ENCODE measurements at places on chromosomes 16 and 17. TPM values are rescaled to one million over a fixed set of nuclear protein-coding genes. Genes with fewer than 3 reads are reported as not detected.
A peak's percentile ranks its signal among the peaks of the same experiment; 100 is the strongest.

DNA sequence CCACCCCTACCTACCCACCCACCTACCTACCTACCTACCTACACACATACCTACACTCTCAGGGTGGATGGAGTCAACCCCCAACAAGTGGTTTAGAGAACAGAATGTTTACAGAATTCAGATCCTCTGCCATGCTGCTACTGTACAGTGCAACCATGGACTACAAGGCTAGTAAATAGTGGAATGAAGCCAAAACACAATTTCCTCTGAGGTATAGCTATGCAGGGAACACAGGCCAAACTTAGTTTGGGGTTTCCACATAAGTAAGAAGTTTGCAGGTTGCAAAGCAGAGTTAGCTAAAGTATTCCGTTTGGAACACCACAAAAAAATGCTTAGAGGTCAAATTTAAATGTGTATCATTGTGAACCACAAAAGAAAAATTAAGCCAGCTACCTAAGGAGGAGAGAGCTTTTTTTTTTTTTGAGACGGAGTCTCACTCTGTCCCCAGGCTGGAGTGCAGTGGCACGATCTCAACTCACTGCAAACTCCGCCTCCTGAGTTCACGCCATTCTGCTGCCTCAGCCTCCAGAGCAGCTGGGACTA is 2.7 kb upstream of the AP1G1 start:
- no peak for DNase-seq

- DNase-seq: no peak
These were observed 41.8 kb downstream of the IL4R start for GRCh38 chr16:27355610-27356009.

DNA sequence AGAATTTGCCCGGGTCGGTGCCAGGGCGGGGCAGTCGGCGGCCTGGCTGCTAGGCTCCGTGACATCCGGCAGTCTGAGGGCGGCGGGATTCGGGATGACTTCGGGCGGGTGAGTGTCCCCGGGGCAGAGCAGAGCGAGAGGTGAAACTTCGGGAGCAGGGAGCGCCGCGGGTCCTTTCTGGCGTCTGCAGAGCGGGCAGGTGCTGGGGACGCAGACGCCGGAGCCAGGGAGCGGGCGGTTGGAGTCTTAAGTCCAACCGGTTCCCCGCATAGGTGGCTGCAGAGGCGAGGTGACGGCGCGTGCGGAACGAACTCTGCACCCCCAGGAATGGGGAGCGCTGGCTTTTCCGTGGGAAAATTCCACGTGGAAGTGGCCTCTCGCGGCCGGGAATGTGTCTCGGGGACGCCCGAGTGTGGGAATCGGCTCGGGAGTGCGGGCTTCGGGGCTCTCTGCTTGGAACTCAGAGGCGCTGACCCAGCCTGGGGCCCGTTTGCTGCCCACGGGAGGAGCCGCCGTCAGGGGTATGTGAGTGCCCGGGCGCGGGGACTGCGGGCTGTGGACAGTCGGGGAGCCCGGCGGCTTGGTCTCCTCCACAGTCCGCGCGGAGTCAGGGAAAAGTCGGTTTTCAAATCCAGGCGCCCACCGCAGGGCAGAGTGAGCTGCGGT is at the start of gene B4GALNT2:
B4GALNT2 (plus strand) TSS at position 71 of the 666 bp plus-strand sequence; CDS start at position 95, 24 bp downstream.
- no peak for DNase-seq

DNA sequence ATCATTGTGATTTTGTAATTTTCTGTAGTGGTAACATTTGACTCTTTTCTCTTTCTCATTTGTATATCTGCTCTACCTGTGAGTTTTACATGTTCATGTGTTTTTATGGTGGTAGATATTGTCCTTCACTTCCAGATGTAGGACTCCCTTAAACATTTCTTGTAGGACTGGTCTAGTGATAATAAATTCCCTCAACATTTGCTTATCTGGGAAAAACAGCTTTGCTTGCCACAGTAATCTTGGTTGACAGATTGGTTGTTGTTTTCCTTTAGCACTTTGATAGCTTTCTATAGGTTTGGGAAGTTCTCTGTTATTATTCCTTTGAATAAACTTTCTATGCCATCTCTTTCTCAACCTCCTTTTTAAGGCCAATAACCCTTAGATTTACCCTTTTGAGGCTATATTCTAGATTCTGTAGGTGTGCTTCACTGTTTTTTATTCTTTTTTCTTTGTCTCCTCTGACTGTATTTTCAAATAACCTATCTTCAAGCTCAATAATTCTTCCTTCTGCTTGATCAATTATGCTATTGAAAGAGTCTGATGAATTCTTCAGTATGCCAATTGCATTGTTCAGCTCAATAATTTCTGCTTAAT is 32.1 kb upstream of the GINS3 start:
- no peak for DNase-seq

DNA sequence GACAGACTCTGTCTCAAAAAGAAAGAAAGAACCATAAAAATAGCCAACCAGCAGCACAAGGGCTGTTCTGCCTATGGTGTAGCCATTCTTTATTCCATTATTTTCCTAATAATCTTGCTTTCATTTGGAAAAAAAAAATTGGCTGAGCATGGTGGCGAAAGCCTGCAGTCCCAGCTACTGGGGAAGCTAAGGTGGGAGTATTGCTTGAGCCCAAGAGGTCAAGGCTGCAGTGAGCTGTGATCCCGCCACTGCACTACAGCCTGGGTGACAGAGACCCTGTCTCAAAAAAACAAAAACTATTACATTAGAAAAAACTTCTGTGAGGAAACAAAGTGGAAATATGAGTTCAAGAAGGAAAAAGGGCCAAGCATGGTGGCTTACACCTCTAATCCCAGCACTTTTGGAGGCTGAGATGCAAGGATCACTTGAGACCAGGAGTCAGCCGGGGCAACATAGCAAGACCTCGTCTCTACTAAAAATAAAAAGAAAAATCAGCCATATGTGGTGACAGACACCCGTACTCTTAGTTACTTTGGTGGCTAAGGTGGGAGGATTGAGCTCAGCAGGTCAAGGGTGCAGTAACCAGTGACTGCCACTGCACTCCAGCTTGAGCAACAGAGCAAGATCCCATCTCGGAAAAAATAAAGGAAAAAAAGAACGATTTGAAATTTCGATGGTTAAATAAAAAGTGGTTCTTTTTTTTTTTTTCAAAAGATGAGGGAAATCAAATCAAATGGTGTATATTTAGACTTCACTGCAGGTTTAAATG is 2.5 kb downstream of the DCAKD start:
- no peak for DNase-seq

DNA sequence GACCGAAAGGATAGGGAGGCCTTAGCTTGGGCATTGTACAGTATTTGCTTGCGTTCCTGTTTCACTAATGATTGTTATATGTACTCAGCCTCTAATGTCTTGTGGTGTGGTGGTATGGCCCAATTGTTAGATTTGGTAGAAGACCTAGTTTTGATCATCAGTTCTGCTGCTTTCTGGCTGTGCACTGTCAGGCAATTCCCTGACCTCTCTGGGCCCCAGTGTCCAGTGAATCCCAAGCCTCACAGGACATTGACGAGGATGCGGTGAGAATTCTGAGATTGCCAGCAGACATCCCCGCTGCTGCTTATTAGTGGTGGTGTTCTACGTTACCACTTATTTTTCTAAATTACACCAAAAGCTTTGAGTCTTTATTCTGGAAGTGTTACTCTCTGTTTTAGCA is 195.2 kb downstream of the SNX29 start:
- DNase-seq: no peak

DNA sequence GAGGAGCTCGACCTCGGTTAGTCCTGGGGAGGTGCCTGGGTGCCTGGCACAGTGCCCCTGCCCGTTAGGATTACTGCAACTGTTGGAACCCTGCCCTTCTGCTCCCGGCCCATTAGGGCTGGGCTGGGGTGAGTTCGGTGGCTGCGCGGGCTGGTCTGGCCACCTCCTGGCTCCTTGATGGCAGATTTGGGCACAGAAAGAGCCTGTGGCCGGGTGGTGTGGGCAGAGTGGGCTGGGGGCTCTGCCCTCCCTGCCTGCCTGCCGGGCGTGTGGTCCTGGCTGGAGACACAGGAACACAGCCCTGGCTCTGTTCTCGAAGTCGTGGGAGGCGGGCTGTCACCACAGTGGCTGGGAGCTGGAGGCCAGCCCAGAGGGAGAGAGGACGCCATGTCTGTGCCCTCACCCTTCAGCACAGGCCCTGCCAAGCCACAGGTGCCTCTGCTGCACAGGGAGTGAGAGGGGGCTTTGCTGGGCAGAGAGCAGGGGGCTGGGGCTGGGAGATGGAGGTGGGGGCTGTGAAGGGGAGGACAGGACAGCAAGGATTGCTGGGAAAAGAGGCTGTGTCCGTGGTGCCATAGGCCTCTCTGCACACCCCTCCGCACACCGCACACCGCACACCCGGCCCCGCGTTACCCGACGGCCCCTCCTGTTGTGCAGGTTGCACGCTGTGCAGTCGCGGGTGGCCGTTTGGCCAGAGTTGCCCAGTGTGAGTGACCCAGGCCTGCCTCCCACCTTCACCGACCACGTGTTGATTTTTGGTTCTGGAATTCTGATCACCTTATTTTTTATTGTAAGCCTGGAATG is 236.6 kb upstream of the GSE1 start:
- DNase-seq: no peak

DNA sequence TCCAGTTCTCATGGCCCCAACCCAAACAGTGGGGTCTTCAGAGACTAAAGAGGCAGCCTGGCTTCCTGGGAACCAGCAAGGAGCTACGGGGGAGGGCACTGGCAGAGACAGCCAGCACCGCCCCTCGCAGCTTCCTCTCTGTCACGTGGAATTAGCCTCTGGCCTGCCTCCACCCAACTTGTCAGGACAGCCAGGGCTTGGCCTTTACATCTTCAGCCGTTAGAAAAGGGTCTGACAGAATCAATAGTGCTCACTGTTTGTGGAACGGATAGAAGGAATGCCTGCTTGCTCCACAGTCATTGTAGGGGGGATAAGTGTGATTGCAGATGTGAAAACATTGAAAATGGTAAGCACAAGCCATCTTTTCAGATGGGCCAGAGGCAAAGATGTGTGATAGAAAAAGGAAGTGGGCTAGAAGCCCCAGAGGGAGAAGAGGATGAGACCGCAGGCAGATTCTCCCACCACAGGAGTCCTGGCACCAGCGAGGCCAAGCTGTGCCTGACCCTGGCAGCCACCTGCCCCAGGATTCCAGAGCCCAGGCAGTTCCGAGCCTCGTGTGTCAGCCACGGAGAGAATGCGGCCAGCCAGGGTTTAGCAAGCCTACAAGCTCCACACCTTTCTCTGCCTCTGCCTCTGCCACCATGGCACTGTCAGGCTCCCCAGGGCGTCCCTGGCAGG is 18.6 kb downstream of the GRIN2C start:
- DNase-seq: no peak

DNA sequence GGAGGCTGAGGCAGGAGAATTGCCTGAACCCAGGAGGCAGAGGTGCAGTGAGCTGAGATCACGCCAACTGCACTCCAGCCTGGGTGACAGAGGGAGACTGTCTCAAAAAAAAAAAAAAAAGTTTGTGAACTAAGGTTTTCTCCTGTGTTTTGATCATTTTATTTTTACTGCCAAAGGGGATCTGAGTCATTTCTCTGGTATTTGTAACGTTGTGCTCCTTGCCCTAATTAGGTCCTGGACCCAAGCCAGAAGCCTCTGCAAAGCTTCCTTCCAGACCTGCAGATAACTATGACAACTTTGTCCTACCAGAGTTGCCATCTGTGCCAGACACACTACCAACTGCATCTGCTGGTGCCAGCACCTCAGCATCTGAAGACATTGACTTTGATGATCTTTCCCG is 32.1 kb downstream of the IST1 start:
- no peak for DNase-seq

- peak; percentile 20 for DNase-seq
These were observed 63.3 kb upstream of the HSBP1 start for GRCh38 chr16:83744441-83744981.

DNA sequence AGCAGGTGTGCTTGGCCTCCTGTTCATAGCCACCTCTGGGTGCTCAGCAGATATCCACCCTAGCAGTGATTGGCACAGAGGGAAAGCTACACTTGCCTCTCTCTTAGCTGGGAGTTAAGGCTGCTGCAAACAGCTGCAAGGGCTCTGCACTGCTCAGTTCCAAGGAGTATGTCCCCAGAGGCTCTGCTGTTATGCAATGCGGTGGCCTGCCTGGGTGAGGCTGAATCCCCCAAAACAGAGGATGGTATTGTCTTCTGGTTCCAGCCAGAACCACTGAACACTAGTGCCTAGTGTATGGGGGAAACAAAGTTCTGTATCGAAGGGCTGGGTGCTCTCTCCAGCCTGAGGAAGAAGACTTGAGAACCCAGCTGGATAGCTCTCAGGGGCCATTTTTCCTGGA is 16.8 kb downstream of the TMEM94 start:
- DNase-seq: no peak

GRCh38 chr16:81403601-81404391 is 40.8 kb upstream of the CMIP start:
- DNase-seq: peak; percentile 82

GRCh38 chr17:50304781-50305404 is 30.6 kb downstream of the TMEM92 start:
- no peak for DNase-seq

DNA sequence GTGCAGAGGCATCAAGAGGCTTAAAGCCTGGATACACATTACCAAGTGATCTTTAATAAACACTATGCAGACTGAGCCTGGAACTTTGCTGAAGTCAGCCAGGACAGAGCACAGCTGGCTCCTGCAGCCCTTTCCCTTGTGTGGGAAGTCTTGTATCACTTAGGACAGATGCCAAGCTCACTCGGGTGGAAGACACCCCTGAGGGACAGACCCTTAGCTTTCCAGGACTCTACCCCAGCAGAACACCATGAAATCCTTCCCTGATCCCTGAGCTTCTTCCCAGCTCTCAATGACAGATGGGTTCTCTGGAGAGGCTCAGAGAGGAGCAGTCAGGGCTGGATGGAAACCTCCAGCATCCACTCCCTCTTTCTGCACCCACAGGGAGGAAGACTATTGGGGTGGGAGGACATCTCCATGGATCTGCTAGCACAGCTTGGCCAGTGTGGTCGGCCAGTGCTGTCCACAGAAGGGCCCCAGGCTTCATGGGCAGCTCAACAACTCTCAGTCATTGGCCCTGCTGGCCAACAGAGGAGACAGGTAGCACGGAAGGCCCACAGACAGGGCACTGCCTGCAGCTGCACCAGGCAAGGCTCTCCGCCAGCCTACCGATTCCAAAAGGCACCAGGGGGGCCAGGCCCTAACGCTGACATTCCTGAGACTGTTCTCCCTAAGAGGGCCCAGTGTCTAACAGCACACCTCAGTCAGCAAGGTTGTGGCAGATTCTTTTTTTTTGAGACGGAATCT is 15.9 kb downstream of the RAB5C start:
- no peak for DNase-seq

KRT12 gene
- polyA plus RNA-seq: 0.36 TPM

SDK2 gene
- 7.2 TPM for polyA plus RNA-seq

CCL1 gene
- polyA plus RNA-seq: not detected

CFAP52 gene
- polyA plus RNA-seq: 2.7 TPM

KRTAP3-1 gene
- polyA plus RNA-seq: not detected

TMC5 gene
- polyA plus RNA-seq: 0.36 TPM

EVI2A gene
- polyA plus RNA-seq: 1.3 TPM

OR3A3 gene
- polyA plus RNA-seq: 0.10 TPM

Measured in renal pelvis (tissue), 12 donors.